ENCODE measurements at places on chromosomes 2 and 18.

DNA sequence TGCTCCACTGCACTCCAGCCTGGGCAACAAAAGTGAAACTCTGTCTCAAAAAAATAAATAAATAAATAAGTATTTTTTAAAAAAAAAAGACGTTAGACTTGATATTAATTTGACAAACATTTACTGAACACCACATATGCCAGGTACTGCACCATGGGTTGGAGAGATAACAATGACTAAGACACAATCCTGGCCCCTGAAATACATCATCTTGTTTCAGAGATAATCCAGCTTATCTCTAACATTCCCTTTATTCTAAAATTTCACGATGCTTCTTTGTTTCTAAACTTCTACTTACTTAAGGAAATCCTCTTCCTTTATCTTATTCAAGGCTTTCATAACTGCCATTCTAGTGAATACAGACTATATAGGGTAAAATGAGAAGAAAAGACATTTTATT lies 55.0 kb upstream of the PEX13 start:
- no peak for DNase-seq

DNA sequence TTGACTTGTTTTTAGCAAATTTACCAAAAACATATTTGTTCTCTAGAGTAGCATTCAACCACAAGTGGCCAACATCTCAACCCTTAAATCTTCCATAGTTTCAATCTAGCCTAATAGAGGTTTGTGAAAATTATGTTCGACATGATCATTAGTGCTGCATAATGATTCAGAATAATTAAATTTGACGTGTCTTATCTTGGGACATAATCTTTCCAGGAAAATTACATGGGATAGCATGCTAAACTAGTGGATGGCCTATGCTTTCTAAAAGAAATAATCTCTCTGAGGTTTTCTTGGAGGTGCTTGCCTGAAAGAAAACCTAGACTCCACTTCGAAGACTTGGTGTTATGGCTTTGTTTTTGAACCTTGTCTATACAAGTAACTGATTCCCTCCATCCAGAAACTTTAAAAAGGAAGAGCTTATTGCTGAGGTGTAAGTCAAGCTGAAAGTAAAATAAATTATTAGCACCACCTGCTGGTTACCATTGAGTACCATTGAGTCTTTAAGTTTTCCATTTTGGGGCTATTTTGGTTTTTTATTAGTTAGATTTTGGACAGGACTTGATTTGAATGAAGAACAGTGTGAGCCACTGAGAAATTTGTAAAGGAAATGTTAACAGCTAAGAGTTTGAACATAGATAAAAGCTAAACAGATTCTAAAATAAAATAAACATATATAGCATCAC lies 32.7 kb downstream of the COX7A2L start:
- no peak for DNase-seq

GRCh38 chr2:217081799-217082198 lies 221.9 kb upstream of the TNP1 start:
- no peak for DNase-seq

DNA sequence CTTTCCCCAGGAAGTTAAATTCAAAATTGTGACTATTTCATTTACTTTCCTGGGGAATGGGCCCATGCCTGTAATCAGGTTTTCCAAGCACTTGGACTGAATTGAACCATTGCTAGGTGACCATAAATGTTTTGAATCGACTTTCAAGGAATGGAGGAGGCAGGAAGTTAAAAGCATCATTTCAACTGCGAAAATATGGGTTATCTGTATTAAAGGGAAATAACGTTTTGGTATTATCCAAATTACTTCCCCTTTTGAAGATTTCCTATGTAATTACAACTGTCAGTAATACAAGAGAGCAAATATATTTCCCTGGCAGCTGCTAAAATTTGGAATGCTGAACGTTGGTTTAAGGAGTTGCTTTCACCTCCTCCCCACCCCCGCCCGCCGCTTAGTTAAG lies 19.0 kb downstream of the PNO1 start:
- no peak for DNase-seq

GRCh38 chr2:98419977-98420725 lies 24.5 kb upstream of the INPP4A start:
- no peak for DNase-seq

- DNase-seq, result no peak
Observed at GRCh38 chr2:23586741-23587306, 201.8 kb downstream of the KLHL29 start.

GRCh38 chr2:197969391-197969893 lies 165.0 kb downstream of the PLCL1 start:
- no peak for DNase-seq

- DNase-seq, result no peak
Observed at GRCh38 chr18:52700116-52700515, 360.1 kb downstream of the DCC start.

- no peak for DNase-seq
Observed at GRCh38 chr2:228446734-228447133, 265.2 kb upstream of the SPHKAP start.

- no peak for DNase-seq
Observed at GRCh38 chr2:205717999-205718398, 35.7 kb downstream of the NRP2 start.

DNA sequence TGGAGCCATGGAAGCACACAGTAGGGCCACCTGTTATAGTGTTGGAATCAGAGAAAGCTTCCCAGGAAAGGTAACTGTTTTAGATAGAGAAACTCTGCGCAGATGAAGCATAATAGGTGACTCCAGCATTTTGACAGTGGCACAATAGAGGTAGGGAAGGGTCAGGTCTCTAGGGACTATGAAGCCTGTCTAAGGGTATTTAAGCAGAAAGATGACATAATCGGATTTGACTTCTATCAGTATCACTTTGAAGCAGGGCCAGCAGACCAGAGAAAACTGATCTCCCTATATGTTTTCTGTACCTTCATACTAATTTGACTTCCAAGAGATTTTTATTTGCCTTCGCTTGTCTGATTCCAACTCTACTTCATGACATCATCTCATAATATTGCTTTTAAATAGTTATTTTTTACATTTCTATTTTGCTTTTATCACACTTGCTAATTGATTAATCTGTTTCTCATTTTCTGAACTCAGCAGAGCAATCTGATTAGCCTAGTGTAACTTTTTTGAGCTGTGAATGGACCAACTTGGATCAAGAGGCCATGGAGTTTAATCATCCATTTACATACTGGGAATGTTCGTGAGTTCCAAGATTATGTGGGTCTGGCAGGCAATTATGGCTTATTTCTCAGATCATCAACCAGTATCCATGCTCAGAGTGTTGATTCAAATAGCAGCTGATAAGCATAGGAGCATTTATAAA lies 8.4 kb upstream of the HIBCH start:
- DNase-seq, result no peak

- DNase-seq, result no peak
Observed at GRCh38 chr2:56590611-56591010, 406.8 kb downstream of the CCDC85A start.

DNA sequence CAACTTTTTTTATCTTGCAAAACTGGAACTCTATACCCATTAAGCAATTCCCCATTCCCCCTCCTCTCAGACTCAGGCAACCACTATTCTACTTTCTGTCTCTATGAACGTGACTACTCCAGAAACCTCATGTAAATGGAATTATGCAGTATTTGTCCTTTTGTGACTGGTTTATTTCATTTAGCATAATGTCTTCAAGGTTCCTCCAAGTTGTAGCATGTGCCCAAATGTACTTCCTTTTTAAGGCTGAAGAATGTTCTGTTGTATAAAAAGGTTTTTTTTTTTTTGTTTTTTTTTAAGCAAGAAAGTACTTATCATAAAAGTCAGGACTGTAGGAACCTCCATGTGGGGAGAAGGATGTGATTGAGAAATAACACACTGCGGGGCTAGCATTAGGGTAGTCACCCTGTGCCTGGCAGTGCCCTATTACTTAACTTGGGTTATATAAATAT lies 262.9 kb upstream of the FBXO11 start:
- no peak for DNase-seq

- no peak for DNase-seq
Observed at GRCh38 chr18:21958707-21959450, 210.5 kb upstream of the GATA6 start.

- no peak for DNase-seq
Observed at GRCh38 chr2:19757586-19757985, 144.2 kb downstream of the TTC32 start.

DNA sequence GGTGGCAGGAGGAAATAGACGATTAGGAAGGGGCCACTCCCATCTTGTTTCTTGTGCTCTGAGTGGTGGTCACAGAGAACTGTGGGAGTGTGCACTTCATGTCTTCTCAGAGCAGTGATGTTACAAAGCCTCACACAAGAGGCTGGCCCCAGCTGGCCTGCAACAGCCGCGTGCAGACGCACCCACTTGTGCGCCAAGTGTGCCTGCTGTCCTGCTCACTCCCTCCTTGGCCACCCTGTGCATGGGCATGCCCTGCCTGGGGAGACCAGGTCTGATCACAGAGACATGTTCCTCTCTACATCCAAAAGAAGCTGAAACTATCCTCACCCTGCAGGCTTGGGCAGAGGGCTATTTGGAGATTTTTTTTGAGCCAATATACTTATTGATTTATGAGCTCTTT lies 108.4 kb downstream of the MRO start:
- DNase-seq, result no peak

DNA sequence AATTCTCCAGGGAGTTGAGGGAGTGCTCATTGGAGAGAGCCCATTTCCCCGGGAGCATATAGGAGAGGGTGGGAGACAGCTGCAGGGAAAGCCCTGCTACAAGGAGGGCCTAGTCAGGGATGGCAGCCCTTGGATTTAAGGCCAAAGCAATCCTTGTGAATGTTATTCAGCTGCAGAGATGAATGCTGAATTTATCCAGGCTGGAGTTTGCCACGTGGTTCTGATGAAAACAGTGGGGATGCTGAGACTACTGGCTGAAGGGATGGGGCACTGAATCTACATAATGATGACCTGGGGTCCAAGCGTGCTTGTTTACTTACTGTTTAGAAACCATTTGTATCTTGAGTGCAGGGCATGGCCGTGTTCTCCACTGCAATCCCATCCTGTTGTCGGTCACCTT lies 35.6 kb upstream of the RNF149 start:
- no peak for DNase-seq

DNA sequence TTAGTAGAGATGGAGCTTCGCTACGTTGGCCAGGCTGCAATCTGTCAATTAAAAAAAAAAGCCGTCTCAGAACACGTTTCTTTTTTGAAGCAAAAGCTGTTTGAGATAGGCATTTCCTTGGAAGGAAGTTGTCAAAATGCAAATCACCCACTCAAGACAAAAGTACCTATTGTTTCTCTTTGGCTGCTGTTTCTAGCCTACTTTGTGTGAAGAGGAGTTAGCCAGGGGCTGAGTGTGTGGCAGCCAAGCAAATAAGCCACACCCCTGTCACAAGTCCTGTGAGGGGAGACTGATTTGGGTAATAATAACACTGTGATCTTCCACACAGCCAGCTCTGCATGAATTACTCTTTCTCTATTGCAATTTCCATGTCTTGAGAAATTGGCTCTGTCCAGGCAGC lies 47.4 kb upstream of the CDCA7 start:
- no peak for DNase-seq

- no peak for DNase-seq
Observed at GRCh38 chr18:43681661-43682060, 404.4 kb upstream of the SYT4 start.

DNA sequence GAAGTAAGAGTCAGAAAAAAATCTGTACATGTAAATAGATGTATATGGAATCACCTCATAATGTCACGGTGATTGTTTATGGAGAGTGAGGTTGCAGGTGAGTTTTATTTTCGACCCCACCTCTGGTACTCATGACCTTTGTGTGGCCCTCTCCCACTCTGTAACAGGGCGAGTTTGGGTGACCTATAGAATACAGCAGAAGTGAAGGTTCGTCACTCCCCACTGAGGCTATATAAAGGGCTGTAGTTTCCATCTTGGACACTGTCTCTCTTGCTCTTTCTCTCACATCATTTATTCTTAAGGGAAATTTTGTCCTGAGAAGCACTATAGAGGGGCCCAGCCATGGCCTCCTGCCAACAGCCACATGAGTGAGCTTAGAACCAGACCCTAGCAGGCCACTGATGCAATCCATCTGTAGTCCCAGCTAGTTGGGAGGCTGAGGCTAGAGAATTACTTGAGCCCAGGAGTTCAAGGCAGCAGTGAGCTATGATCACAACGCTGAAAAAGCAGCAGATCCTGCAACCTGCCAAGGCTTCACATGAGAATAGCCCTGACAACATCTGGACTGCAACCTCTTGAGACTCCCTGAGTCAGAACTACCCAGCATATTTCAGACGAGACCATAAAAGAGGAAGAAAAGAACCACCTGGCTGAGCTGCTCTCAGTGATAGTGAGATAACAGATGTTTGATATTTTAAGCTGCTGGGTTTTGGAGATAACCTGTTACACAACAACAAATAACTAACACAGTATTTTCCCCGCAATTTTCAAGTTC lies 74.3 kb upstream of the SLC1A4 start:
- DNase-seq, result peak; percentile 32

DNA sequence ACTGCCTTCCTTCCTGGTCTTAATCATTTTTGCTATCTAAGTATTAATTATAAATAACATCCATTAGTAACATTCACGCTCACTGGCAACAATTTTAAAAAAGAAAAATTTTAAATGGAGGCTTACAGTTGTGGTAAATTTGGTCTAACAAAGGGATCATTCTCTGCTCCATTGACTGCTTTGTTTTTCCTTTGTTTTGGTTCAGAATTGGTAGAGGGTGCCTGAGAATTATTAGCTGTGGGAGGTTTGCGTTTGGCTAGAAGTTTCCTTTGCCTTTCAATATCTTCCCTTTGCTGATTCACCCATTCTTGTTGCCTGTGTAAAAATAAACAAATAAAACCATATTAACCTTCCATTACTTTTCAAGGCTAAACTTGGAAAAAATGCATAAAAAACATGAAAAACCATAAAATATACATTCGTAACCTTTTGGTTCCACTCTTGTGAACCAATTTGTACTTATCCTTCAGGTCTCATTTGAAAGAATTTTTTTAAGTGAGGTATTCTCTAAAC lies 114.6 kb downstream of the TLK1 start:
- DNase-seq, result no peak

GRCh38 chr18:13377496-13377895 lies 158.9 kb downstream of the LDLRAD4 start:
- no peak for DNase-seq

DNA sequence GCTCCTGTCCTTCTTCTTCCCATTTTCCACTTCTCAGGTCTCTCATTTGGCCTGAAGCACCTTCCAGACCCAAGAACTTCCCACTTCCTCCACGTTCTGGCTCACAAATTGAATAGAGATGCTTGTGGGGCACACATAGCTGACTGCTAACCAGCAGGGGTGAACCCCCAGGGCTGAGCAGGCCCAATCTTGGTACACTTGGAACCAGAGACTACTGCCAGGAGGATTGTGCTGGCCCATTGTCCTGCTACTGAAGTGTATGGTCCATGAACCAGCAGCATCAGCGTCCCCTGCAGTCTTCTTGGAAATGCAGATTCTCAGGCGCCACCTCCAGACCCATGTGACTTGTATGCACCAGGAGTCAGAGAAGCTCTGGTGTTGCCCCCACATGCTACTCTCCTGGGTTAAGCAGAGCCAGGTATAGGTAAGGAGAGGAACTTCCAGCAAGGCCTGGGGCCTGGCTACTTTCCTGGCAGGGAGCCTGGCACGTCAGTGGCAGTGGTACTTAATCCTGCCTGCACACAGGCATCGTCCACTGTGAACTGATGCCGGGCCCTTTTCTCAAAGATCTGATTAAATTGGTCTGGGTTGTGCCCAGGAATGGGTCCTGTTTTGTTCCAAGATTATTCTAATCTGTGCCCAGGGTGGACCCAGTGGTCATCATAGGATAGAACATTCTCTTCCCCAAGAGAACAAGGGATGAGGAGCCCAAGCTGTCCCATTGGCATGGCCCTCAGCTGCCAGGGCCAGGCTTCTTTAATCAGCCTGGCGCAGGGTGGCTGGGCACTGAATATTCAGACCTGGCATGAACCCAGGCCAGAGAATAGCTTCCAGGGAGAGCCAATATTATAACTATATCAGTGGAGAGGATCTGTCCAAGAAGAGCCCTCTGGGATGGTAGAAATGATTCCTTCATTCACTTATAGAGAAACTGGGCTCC lies 248.7 kb downstream of the SOX11 start:
- DNase-seq, result no peak
